Activated naive CD8-positive, alpha-beta T cell treated with anti-CD3 and anti-CD28 coated beads, Interleukin-2, amount 50 U/mL, for 16 hours (primary cell): ENCODE measurements at places on chromosomes 16 and 17.

DNA sequence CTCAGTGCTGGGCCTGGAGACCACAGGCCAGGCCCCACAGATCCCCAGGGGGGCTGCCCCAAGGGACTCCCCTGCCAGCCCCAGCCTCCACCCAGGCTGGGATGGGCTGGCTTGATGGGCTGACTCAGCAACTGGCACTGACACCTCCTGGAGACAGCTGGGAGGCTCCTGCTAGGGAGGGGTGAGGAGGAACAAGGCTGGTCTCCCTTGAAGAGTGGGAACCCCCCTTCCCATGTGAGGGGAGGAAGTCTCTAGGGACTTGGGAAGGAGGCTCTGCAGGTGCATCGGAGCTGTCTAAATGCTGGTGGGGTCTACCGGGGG is 10.4 kb downstream of the NHERF1 start:
- DNase-seq, result no peak

DNA sequence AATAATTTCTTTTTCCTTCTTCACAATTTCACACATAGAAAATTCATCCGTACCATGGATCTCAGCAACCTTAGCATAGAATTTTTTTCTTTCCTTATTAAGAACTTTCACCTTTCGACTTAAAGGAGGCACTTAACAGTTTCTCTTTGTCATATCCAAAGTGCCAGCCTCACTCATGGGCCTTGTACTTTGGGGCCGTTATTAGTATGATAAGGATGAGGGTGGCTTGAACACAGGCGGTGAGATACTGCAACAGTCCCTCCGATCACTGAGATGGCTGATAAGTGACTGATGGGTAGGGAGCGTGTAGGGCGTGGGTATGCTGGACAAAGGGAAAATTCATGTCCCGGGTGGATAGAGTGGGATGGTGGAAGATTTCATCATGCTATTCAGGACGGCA is 85.3 kb downstream of the OR1D5 start:
- no peak for DNase-seq

- DNase-seq, result no peak
Observed at GRCh38 chr16:52090080-52090479, 456.9 kb downstream of the TOX3 start.

- DNase-seq, result no peak
Observed at GRCh38 chr17:51857052-51857597, 301.4 kb downstream of the CA10 start.

DNA sequence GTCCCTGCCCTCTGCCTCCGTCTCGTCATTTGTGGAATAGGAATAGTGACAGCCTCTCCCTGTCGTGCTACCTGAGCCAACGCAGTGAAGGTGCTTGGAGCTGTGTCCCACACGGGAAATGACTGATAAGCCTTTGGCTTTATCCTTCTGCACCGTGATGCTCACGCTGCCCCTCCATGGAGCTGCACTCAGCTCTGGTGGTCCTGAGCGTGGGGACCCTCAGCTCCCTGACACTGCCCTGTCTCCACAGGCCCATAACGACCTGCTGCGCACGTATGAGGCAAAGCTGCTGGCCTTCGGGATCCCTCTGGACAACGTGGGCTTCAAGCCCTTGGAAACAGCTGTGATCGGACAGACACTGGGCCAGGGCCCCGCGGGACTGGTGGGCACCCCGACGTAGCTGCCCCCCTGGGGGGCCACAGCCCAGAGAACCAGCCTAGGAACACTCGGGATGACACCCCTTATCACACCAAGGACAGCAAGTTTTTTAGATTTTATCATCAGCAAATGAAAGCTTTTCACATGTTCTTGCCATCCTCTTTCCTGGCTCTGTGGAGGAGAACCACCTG is 23.8 kb upstream of the DBNDD1 start:
- DNase-seq, result no peak

GRCh38 chr16:22314661-22315626 is 17.7 kb downstream of the POLR3E start:
- DNase-seq, result no peak

DNA sequence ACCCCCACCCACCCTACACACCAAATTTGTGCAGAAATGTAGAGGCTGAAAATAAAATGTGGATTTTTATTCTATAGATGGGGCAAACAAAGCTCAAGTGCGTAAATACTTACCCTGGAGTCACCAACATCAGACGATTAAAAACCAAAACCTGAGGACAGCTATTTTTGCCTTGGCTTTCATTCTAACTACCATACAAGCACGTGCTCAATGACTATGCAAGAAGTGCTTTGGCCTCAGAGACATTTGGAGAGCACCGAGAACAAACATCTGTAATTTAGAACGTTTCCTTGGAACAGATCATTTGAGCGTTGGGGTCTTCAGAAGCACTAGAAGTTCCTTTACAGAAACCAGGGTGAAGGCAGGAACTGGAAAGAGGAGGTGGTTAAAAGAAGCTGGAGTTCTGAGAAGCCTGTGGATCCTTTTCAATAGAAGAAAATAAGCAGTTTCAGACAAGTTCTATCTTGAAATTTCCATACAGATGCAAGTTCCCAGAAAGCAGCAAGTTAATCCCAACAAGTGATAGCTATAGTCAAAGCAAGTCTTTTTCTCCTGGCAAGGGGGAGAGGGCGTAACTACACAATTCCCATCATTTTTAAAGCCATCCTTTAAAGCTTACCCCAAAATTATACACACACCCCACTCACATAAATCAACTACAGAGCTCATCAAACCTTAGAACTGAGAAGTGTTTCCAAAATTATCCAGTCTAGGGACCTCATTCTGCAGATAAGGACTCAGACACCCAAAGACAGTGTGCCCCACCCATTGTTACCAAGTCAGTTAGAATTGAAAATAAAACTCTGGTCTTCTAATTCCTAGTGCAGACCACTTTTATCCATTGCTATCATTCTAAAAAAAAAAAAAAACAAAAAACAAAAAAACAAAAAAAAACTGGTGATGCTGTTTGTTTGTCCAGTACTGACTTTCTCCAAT is 29.6 kb upstream of the CDRT4 start:
- no peak for DNase-seq

DNA sequence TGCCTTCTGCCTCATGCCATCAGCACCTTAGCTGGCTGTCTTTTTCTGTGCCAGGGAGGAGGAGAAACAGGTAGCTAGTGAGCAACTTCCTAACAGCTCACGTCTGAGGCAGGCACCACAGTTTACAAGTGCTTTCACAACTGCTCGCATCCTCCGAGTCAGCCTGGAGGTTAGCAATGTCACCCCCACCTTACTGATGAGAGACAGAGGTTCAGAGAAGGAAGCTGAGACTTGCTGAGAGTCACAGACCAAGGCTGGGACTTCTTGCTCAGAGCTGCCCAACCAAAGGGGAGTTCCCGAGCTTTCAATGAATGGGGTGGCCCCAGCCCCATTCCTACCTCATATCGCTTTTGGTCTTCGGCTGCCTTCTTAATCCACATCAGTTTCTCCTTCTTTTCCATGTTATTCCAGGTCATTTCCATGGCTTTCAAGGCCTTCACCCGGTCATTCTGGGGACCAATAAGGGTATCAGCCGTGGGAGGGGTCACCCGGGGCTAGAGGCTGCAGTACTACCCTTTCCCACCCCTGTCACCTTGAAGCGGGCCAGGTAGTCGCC is 9.6 kb downstream of the UBTF start:
- no peak for DNase-seq

DNA sequence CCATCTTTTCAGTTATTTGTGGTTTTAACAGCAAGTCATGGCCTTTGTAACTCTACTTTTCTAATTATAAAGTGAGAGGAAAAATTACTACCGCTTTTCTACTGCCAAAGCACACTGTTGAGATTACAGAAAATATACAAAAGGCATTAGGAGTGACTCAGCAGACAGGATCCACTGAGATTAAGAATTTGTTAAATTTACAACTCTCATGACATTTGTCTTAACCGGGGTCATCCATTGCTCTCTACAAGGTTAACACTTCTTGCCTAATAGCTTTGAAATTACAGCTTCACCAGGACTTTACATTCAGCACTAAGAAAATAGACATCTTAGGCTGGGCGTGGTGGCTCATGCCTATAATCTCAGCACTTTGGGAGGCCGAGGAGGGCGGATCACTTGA is 93.4 kb downstream of the SSH2 start:
- no peak for DNase-seq

GRCh38 chr17:18177722-18178121 is 5.9 kb upstream of the ALKBH5 start:
- no peak for DNase-seq

DNA sequence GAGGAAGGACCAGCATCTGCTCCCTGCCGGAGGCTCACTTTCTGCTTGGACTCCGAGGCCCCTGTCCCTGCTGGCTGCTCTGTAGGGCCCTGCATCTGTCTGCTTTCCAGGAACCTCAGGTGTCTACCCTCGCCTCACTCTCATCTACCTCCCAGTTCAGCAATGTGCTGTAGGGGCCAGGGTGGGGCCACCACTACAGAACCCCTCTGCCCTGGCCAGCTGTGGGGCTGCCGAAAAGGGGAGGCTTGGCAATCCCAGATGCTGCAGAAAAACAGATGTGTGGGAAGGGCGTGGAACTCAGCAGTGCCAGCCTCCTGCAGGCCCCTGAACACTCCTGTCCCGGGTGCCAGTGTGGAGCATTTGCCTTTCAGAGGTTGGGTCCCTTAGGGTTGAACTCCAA is 80.1 kb upstream of the ZNF469 start:
- DNase-seq, result no peak

GRCh38 chr16:11658896-11659708 is 9.2 kb upstream of the SNN start:
- DNase-seq, result no peak

- no peak for DNase-seq
Observed at GRCh38 chr17:35082073-35082657, 18.7 kb upstream of the RFFL start.

DNA sequence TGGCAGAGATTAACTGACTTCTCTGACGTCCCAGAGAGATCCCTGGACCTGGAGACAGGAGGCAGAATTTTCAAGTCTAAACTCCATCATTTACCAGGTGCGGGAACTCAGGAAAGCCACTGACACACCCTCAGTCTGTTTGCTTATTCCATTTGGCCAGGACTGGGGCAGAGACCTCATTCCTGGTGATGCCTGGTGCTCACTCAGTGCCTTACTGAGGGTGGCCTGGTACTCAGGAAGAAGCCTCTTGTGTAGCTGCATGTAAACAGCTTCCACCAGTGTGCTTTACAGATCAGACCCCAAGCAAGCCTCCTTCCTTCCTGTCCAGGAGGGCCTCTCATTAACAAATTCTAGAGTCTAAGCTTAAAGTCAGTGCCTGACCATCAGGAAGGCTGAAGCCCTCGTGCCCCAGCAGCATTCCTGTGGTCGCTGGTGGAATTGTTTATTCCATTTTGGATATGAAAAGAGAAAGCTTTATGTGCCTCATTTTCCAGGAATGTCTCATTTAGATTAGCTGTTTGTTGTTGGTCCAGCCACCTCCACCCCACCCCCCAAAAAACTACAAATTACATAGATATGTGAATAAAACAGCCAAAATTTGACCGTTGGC is 236.1 kb upstream of the CDH5 start:
- no peak for DNase-seq

- no peak for DNase-seq
Observed at GRCh38 chr17:3900646-3901045, 7.8 kb upstream of the CAMKK1 start.

DNA sequence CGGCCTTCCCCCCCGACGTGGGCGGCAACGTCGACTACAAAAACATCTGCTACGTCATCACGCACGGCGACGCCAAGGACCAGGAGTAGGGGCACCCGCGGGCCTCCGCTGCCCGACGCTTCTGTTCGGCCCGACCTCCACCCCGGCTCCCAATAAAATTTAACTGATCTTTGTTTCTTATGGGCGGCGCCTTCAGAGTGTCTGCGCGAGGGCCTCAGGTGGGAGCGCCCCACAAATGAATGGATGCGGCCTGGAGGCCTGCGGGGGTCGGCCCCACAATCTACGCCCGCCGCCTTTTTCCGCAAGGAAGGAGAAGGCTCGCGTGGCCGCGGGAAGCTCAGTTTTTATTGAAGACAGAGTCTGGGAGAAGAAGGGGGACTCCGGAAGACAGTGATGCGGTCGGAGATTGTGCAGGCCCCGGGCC is 3.2 kb downstream of the MYL11 start:
- peak; percentile 60 for DNase-seq

- DNase-seq, result no peak
Observed at GRCh38 chr17:81885869-81886548, 5.4 kb downstream of the ALYREF start.

DNA sequence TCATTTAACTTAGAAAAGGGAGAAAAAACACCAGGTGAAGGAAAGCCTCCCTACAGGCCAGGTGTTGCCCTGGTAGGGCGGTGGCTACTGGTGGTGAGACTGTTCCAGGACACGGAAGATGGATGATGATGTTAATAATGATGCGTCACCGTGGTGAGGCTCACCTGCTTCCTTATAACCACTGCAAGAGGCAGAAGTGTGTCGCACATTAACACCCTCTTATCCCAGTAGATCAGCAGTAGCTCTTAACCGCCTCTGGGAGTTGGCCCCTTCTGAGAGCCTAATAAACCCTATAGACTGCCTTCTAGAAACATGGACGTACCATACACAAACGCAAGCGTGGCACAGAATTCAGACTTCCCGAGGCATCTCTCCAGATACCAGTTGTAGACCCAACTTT is 7.8 kb downstream of the BFAR start:
- no peak for DNase-seq

GRCh38 chr16:15521390-15521757 is 87.0 kb downstream of the BMERB1 start:
- DNase-seq, result no peak

- no peak for DNase-seq
Observed at GRCh38 chr16:2208308-2208707, 2.4 kb downstream of the BRICD5 start.

- no peak for DNase-seq
Observed at GRCh38 chr16:67260426-67261063, 11.8 kb downstream of the SLC9A5 start.

- no peak for DNase-seq
Observed at GRCh38 chr17:48800626-48801217, 16.3 kb downstream of the TTLL6 start.

DNA sequence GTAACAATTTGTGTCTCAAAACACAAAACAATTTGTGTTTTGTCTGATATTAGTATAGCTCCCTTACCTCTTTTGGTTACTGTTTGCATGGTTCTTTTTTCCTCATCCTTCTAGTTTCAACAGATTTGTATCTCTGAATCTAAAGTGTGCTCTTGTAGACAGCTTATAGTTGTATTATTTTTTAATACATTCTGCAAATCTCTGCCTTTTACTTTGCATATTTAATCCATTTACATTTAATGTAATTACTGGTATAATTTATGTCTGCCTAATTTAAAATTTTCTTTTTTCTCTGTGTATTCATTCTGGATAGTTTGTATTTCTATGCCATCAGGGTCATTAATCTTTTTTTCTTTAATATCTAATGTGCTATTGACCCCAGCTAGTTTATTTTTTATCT is 9.9 kb upstream of the GNAO1 start:
- DNase-seq, result no peak

GRCh38 chr17:32206861-32207260 is 58.8 kb upstream of the RHBDL3 start:
- no peak for DNase-seq

- DNase-seq, result no peak
Observed at GRCh38 chr17:19482576-19482975, 51.1 kb upstream of the SLC47A1 start.
